ENCODE measurements at places on chromosomes 7 and 10. TPM values are rescaled to one million over a fixed set of nuclear protein-coding genes. Genes with fewer than 3 reads are reported as not detected.

DNA sequence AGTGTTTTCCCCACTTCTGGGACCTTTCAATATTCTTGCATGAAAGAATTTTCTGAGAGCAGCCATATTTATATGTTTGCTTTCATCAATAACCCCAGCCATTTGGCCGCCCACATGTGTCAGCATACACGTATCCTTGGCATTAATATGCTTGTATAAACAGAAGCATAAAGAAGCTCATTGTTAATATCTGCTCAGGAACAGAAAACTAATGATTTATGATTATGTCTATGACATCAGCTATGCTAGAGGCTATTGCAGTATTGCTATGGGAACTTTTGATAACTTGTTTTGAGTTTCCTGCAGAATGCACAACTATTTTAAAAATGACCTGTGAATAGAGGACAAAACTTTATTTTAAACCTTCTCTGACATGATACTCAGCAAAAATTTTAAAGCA lies 300.9 kb upstream of the MTPN start:
- DNase-seq = no peak

DNA sequence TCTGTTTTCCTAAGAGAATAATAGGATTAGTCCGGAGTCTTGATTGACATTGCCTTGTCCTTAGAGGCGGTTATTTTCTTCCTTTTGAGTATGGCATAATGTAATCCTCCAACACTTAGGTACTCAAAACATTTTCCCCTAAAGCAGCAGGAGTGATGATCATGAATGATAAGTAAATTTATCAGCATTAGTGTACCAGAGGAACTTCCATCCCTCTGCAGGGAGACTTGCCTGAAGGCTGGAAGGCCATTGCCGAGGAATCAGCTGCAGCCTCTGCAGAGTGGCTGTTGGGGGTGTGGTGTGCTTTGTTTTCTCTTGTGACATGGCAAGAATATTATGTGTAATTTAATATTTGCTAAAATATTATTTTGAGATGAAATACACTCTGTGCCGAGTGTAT lies 56.8 kb downstream of the RAB11FIP2 start:
- no peak for DNase-seq

DNA sequence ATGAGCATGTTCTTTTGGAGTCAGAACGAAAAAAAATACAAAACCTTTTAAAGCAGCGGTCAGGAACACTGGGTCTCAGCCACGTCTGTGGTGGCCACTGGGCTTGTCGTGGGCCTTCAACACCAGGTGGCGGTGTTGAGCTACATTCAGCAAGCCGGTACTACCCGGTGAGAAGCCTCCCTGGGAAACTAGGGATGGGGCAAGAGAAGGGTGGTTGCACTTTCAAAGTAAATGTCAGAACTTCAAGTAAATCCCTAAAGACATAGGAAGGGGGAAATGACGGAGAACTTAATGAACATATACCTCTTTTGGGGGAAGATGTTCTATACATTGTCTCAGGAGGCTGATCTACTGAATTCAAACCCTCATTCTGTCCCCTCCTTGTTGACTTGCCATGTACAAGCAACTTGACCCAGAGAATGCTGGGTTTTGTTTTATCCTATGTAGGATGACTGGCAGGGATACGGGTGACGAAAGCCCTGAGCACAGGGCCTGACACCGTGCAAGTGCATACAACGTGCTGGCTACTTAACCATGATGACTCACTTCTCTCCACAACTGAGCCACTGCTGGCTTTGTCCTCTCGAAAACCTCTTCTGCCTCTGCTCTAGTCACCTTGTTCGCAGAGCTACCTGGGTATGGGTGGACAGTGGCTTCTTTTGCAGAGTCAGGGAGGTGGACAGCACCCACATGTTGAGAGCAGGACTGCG lies 49.0 kb upstream of the BAMBI start:
- peak; percentile 73 for DNase-seq

- no peak for DNase-seq
Observed at GRCh38 chr7:75572396-75572795, 80.3 kb downstream of the SPDYE5 start.

DNA sequence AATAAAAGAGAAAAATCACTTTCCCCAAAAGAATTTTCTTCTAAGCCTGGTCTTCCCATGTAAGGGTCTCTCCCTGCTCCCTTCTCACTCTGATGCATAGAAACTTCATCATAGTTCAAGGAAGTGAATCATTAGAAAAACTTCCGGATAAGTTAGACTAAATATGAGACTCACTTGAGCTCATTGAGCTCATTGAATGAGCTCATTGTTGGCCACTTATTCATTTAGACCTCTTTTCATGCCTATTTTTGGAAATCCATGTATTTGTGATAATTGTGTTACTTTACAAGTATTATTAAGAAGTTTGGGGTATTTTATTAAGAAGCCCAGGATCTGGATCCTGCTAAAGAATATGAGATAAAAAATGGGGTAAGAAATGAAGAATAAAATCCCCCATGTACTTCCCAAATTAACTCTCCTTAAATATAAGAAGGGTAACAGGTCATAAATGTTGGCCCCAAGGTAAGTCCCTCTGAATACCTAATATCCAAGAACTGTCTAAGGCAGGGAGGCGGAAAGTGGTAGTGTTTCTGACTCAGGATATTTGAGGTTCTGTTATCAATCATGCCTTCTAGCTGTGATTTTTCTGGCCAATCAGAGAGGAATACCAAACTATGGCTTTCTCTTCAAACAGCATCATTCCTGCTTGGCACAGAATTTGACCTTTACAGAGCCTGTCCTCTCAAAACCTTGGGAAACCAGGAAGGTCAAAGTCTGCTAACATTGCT lies 236.5 kb upstream of the PTN start:
- DNase-seq = no peak

CPA2 gene
- polyA plus RNA-seq = 0.28 TPM

OR9A2 gene
- not detected for polyA plus RNA-seq

ZNF503 gene
- 88.0 TPM for polyA plus RNA-seq

MAT1A gene
- polyA plus RNA-seq = 0.88 TPM

HOXA4 gene
- polyA plus RNA-seq = 23.8 TPM

ACTL6B gene
- polyA plus RNA-seq = not detected

NCF1 gene
- polyA plus RNA-seq = 1.6 TPM
